Activated CD8-positive, alpha-beta memory T cell treated with anti-CD3 and anti-CD28 coated beads for 1 hour (primary cell): ENCODE measurements at places on chromosomes 3 and 15.
A peak's percentile ranks its signal among the peaks of the same experiment; 100 is the strongest.

GRCh38 chr15:85762039-85762755 lies 32.5 kb downstream of the KLHL25 start:
- DNase-seq = no peak

DNA sequence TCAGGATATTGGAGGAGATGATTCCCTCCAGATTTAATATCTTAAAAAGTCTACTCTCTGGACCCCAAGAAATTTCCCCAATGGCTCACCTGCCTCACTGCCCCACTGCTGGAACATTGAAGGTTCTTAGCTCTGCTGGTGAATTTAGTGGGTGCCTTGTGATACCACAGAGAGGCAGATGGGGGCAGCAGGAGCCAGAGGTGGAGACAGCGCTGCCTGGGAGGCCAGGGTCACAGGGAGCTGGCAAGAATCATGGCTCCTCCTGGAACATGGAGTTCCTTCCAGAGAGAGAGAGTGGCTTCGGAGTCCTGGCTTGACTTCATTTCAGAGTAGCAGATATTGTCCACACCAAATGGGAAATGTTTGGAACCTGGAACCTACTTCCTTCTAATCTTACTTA lies 263.5 kb upstream of the CFAP20DC start:
- DNase-seq = peak; percentile 5

DNA sequence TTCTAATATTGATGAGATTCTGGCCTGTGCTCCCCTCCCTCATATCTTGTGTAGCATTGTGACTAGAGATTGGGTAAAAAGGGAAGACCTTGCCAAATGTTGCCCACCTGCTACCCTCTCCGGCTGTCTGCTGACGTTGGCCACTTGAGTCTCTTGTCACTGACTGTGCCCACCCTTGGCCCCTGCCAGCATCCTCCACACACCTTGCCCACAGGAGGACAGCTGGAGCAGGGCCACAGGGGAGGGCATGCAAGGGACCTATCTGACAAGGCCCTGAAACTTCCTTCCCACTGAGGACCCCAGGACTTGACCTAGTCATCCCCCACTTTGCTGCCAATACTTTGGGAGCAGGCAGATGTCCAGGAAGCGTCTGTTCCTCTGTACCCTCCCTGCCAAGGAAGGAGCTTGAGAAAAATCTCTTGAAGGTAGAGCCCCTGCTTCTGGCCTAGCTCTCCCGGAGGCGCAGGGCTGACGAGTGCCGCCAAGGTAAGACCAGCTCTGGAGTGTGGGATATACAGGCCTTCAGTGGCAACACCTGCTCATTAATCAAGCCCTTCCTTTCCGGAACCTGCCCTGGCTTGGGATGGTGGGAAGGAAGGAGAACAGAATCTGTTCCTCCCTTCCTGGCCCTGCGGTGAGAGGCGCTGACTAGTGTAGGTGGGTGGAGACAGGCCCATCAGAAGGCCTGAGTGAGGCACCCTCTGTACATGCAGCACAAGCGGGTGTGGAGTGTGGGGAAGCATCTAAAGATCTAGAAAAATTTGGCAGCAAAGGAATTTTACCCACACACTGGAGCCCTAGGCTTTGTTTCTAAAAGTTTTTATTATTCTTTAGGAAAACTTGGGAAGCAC lies 4.9 kb upstream of the PAK6 start:
- DNase-seq = no peak

GRCh38 chr3:25142609-25143355 lies 285.3 kb upstream of the RARB start:
- no peak for DNase-seq

DNA sequence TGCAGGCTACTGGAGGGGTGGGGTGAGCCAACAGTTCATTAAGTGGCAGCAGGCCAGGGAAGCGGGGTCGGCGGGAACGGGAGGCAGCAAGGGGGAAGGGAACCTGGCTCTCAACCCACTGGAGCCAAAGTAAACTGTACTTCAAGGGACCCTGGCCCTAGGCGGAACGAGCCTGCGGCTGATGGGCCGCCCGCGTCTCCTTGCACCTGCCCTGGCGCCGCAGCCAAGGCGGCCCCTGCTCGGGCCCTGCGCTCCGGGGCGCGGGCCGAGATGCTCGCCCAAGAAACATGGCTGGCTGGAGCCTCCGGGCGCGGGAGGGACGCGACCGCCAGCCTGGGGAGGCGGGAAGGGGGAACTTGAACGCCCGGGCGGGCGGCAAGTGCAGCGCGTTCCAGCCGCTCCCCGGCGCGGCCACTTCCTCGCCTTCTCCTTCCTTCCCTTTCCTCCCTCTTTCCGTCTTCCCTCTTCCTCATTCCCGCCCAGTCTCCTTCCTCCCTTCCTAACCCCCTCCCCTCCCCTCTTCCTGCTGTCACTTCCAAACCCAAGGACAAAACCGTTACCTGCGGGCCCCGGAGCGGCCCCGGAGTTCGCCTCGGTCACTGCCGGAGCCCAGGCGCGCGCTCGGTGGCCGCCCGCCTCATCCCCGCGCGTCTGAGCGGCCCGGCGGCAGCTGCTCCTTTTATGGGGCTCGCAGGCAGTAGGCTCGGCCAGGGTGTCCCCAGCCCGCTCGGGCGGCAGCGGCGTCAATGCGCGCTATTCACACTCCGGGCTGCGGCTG lies 489.7 kb downstream of the MAGI1 start:
- DNase-seq = no peak

GRCh38 chr3:184448321-184449160 lies 68.7 kb downstream of the CHRD start:
- no peak for DNase-seq

DNA sequence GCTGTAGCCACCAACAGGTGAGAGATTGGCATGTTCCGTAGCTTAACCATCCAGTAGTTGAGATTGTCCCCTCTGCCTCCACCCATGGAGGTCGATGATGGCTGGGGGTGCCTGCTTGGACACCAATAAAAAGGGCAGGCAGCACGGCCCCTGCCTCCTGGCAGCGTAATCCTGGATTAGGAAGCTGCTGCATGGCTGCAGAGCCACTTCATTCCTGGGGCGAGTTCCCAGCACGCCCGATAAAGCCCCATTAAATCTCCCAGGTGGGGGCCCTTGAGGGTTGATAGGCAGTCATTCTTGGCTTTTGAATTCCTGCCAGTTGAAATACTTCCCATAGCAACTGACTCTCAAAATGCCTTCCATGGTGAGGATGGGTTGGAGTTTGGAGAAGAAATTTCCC lies 67.8 kb downstream of the PLXNA1 start:
- no peak for DNase-seq

- DNase-seq = no peak
Measured at GRCh38 chr3:14523792-14524191, 16.4 kb downstream of the GRIP2 start.

DNA sequence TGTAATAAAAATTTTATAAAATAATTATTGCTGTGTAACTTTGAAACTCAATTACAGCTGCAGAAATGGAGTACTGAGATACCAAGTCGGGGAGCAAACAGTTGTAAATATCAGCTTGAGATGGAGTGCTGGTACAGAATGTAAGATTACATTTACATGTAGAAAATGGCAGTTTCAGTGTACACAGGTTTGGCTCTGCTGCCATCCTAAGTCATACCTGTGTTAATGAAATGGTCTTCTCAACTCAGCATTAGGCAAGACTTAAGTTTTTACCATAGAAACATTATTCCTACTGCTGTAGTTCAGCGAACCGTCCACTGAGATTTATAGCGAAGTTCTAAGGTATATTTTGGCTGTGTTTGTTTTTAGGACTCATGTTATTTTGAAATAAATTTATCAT lies 110.1 kb upstream of the TBL1XR1 start:
- no peak for DNase-seq

- DNase-seq = no peak
Measured at GRCh38 chr3:42849017-42849416, 26.7 kb downstream of the CYP8B1 start.

DNA sequence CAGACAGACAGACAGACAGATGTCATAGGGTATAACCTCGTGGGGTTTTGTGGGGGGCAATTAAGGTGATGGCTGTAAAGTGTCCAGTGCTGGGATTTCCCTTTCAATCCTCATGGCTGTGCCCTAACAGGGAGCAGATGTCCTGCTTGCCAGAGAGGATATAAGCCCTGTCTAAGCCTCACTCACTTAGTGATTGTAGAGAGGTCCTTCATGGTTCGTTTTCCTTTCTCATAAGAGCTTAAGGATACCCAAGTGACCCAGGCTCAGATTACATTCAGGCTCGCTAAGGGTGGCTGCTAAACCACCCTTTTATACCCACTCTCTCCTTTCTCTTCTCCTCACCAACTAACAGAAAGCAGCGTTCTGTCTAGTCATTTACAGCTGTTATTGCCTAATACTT lies 19.2 kb downstream of the LYSMD2 start:
- DNase-seq = no peak

- no peak for DNase-seq
Measured at GRCh38 chr3:122294359-122294758, 30.7 kb upstream of the CSTA start.

GRCh38 chr3:134799393-134799792 lies 4.3 kb downstream of the EPHB1 start:
- DNase-seq = no peak

DNA sequence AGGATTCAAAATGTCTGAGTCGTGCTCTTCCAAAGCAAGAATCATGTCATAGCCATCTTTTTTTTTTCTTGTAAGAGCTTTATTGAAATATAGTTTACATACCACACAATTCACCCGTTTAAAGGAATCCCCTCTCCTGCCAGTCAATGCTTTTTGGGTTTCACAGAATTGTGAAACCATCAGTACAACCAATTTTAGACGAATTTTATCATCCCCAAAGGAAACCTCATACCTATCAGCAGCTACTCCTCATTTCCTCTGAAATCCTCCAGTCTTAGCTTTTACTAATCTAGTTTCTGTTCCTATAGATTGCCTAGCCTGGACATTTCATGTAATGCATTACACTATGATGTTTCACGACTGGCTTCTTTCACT lies 39.6 kb downstream of the ADIPOQ start:
- DNase-seq = no peak

DNA sequence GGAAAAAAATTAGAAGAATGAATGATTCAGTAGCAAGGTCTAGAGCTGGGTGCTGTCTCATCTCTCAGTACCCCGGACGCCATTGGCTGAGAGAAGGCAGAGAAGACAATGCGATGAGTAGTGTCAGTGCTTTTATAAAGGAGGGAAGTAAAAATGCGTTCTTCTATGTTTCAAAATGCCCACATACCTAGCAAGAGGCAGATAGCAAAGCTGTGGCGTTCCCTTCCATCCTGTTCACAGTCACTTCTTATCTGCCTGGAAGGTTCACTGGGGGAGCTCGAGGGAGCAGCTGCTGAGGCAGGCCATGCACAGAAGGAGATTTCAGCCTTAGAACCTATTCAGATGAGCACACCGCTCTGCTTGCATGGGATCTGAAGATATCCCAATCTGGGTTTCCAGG lies 234.0 kb downstream of the RPLP1 start:
- no peak for DNase-seq

- DNase-seq = no peak
Measured at GRCh38 chr15:71773206-71773859, 37.0 kb upstream of the NR2E3 start.

DNA sequence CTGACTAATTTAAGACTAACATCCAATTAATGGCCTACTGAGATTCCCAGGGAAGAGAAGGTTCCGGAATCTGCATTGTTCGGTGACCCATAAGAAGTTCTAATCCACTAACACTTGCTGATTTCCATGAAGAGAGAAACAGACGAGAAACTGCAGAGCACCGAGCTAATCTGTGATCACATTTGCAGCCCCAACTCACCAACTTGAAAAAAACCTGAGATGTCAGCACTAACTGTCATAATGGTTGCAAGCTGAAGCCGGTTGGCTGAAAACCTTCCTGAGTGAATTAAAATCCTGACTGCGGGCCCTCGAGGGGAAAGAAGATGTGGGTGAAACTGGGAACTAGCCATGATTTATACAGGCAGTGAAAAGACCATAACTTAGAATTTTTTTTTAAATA lies 204.8 kb upstream of the IGF1R start:
- no peak for DNase-seq

GRCh38 chr3:65246561-65246960 lies 558.8 kb upstream of the ADAMTS9 start:
- no peak for DNase-seq

DNA sequence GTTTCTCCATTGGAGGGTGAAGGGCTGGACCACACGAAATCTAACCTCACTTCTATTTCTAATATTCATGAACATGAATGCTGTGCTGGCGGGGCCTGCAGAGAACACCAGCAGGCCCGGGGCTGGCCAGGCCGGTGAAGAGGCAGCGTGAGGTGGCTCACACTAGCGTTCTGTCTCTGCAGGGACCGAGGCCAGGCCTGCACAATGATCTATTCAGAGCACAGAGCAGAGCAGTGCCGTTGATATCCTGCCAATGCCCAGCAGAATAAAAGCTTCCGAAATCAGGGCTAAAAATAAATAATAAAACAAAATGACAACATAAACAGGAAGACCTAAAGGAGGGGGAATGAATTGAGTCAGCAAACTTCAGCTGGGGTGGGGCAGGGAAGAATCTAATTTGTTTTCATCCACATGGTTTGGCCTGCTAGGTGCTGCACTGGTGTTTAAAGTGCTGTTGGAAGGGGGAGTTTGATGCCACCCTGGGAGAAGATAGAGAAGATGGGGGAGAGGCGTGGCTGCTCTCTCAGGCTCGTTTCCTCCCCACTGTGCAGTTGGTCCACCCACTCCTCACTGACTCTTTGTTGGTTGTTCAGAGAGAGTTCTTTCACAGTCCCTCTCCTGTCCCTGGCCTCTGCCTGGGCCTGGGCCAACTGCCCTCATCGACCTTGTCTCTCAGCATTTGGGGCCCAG lies 837.1 kb downstream of the AGBL1 start:
- no peak for DNase-seq

DNA sequence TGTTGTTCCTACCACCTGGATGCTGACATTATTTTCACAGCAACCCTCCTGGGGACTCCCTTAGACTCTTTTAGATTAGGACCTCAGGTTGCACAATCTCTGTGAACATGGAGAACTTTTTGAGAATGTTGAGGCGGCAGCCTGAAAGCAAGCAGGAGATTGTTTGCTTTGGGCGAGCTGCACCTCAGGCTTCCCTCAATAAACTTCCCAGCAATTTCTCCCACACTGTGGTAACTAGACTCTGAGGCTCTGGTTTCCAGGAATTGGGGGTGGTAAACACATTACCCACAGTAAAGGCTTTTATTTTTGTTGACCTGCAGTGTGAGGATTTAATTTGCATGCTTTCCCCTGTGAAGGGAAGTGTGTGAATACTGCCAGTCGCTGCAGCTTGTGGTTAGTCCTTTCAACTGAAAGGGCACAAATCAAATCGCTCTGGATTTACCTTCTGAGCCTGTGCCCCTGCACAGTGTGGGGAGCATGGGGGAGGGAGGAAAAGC lies 35.2 kb upstream of the SIAH2 start:
- DNase-seq = no peak

GRCh38 chr3:191378142-191378812 lies 48.0 kb upstream of the UTS2B start:
- DNase-seq = no peak

DNA sequence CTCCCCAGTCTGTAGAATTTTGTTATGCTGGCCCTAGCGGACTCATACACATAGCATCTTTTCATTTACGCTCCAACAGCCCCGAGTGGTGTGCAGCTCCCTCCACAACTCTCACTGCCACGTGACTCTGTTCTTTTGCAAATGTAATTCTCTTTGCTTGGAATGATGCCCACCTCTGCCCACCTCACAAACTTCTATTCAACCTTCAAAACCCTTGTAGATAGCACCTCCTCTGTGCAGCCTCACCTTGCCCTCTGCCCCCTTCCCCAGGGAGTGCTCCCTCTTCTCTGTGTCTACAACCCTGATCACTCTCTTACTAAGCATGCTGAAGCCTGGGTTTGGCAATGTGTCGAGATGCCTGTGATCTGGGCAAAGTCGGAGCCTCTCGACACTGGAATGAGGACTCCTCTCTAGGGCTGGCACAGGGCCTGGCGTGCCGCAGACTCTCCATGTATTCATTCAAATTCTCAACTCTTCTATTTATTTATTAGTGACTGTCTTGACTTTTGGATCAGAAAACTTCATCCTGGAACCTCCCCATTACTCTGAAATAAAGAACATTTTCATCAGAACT lies 73.5 kb downstream of the MGLL start:
- DNase-seq = no peak
